ENCODE measurements at places on chromosomes 4 and X.

DNA sequence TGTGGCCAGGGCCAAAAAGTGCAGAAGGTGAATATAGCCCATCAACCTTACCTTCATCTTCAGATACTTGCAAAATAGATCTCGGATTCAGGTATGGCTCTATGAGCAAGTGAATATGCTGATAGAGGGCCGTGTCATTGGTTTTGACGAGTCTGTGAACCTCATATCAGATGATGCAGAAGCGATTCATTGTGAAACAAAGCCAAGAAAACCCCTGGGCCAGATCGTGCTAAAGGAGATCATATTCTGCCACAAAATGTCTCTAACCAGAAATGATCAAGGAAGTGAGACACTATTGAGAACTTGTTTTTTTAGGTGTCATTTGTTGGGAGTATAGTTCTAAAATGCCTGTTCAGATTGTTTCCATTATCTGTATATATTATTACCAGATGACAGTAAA is 48.3 kb downstream of the PDK3 start:
- DNase-seq, result no peak

- DNase-seq, result no peak
Observed at GRCh38 chr4:132958457-132959263, 190.4 kb upstream of the PCDH10 start.

- no peak for DNase-seq
Observed at GRCh38 chr4:37058826-37059225, 185.7 kb upstream of the NWD2 start.

- no peak for DNase-seq
Observed at GRCh38 chr4:143381189-143382118, 44.8 kb downstream of the GAB1 start.

DNA sequence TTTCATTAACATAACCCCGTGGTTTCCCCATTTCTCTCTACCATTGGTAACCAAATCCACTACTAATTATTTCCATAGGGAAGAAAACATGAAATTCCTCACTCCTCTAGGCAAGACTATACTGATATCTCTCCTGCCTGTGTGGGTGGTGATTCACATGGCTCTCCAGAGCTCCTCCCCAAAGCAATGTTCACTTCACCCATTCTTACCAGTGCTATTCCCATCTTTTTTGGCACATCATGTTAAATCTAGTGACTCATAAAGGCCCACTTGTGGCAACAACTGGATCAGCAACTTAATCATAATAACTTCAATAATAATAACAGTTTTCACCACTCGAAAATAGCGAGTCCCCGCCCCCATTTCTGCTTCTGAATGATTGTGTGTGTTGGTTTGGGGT is 6.1 kb upstream of the HCCS start:
- DNase-seq, result no peak

DNA sequence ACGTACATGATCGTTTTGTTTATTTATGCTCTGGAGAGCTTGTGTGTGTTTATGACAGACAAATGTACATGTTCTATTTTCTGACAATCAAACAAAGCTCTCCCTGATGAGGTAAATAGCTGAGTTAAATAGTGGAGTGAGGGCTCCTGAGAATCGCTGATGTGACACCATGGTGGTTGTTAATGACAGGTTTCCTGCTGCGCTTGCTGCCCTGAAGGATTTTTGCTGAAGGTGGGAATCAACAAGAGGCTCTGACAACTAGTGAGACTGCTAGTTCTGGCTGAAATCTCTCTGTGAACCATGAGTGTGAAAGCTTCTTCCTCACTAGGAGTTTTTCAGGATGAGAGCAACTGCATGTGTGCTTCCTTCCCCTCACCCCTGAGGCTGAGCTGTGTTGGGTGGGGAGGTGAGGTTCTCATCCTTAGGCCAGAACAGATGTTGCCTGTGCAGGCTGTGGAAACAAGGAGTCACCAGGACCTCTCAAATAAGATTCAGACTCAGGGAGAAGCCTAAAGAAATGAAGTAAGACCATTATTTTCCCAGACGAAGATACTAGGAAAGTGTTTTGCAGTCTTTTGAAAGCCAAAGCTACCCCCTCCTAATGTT is 173.4 kb upstream of the JADE1 start:
- no peak for DNase-seq

DNA sequence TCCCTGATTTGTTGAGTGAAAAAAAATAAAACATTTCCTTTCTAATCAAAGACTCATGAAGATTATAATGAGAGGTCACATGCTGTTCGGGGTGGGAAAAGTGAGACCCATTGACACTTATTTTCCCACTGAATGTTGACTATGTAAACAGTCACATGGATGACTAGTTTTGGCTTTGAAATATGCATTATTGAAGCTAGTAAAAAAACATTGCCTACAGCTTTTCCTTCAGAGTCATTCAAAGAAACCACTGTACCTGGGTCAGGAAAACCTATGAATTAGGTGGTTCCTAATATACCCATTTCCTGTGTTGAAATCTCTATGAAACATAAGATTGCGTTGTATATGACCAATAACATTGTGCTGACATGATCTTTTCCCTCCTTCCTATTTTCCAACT is 251.2 kb downstream of the CFAP299 start:
- no peak for DNase-seq

DNA sequence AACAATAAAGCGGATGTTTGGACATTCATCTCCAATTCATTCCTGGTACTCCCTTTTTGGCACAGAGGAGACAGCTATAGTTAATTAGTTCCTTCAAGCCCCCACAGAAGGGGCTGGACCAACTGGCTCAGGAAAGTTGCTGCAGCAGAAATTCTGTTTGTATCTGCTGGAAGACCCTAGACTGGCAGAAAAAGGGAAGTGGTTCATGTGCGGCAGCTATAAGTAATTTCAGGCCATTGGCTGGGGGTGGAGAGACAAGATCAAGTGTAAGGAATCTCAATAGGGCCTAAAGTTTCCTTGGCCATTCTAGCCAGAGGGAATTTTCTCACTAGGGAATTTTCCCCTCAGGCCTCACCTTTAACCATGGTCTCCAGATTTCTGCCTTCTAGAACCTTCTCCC is 89.9 kb upstream of the DHX15 start:
- no peak for DNase-seq

GRCh38 chr4:157687971-157688370 is 467.4 kb downstream of the GRIA2 start:
- no peak for DNase-seq

DNA sequence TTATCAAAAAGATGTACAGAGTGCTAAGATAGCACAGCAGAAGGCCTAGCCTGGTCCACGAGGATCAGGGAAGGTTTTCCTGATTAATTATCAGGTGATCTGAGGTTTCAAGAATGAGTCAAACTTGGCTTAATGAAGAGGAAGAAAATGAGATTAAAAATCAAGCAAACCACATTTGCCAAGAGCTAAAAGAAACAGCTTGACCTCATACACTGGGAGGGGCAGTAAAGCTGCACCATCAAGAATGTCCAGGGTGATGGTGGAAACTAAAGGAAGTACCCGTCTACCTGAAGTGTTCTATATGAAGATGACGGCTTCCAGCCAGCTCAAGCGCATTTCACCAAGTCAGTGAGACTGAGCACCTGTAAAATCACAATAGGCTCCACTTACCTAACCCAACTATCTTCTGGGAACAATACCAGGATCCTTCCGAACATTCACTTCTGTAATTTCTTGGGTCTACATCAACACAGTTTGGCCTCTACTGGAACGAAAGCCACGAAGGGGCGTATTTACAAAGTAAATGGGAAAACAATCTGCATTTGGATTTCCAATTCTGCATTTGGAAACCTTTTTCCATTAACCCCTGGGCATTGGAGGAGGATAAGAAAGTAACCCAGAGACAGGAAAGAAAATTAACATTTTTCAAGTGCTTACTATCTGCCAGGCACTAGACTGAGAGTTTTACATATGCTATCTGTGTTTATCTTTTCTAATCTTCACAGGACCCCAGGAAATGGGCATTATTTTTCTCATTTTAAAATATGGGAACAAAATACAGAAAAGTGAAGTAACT is 114.0 kb upstream of the DCLK2 start:
- DNase-seq, result no peak

GRCh38 chr4:187606581-187606980 is 389.0 kb upstream of the ZFP42 start:
- DNase-seq, result no peak

DNA sequence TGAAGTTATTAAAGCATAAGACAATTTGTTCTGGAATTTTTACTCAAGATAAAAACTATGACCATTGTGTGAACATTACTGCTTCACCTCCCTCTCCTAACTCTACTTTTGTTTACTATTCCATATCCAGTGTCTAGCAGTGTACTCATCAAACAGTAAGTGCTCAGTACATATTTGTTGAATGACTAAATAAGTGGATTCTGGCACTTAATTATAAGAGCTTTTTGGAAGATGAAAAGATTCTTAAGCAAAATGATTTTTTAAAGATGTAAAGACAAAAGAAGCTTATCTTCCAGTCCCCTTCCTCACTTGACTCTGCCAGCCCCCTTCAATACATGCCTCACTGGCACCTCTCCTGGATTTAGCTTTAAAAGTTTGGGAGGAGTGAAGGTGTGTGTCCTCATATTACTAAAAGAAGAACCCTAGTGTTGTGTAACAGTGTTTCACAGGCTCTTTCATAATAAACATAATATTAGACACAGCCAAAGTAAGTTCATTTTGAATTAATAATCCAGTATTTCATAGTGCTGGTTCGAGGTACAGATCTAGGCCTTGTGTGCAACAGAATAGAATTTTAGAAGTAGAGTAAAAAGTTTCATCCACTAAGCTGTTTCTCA is 53.0 kb downstream of the GAB1 start:
- DNase-seq, result no peak

DNA sequence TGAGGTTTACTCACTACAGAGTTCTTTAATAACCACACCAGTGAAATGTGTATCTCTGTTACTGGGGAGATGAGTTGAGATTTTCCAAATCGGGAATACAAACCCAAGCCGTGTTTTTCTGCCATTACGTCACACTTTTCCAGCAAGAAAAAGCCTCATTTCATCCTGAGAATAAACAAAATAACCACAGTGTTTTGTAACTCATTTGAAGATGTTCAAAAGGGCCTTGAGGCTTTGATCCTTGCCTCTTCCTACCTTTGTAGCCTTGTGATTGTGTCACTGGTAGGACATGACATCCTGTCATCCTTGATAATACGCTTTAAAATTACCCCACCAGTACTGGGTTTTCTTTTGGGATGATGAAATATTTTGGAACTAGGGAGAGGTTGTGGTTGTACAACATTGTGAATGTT is 2.9 kb downstream of the USP11 start:
- DNase-seq, result no peak

GRCh38 chr4:152572417-152573086 is 36.7 kb upstream of the FBXW7 start:
- DNase-seq, result no peak

GRCh38 chr4:125994024-125994423 is 679.3 kb downstream of the FAT4 start:
- DNase-seq, result no peak

DNA sequence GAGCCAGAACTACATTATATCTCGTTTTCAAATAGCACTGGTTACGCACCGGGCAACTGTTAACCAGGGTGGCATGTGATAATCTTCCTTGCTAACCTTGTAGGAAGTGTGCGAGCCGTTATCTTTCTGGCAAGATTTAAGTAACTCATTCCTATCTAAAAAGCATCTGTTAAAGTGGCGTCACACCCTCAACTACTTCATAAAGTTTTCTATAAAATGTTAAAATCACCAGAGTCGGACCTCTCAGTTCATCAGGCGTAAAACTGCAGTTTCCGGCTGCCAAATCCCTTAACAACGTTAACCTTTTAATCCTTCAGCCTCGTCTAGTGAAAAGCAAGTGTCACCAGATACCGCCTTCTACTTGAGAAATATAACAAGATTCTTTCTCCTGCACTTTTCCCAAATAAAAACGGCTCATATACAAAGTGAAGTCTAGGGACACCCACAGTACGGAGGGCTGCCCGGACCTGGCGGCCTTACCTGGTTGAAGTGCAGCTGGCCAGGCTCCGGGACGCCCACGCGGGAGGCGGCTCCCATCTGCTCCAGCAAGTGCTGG is 1.2 kb downstream of the SLC39A8 start:
- no peak for DNase-seq

DNA sequence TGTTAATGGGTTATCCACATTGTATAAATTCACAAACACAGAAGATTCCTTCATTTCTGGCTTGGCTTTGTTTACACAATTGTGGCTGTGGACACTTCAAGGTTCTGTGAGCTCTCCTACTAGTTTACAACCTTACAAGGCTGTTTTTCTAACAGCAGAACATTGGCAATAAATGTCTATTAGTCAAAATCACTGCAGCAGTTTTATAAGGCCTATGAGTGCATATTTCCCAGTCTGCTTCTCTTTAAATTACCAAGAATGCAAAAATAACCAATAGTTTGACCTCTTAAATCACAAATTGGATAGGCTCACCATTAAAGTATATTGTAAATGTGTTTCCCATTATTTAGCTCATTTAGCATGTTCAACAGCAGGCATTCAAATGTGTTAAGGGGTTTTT is 239.2 kb downstream of the DKK2 start:
- DNase-seq, result no peak

DNA sequence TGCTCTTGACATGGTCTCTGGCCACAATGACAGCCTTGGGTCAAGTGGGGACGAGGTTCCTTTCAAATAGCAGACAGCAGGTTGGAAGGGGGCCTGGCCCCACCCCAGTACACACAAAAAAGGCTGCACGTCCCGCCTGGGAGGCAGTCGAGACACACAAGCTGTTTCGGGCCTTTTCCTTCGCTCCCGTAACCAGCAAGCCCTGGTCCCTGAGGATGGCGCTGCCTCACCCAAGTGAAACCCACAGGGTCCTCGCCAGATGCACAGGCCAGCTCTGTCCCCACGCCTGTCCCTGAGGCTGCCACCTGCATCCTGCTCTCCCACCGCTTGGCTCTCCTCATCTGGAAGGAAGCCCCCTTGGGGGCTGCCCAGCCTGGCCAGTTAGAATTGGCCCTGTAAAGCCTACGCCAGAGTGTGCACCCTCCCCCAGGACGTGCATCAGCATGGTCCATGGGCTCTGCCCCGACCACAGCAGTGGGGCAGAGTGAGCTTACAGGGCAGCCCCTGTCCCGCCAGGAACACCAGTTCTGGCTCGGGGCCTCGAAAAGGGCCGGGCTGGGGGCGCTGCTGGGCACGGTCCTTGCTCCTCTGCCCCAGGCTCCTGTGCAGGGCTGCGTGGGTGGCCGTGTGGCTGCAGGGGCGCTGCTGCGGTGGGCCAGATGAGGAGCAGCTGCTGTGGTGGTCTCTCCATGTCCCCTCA is 2.0 kb downstream of the CPLX1 start:
- no peak for DNase-seq

DNA sequence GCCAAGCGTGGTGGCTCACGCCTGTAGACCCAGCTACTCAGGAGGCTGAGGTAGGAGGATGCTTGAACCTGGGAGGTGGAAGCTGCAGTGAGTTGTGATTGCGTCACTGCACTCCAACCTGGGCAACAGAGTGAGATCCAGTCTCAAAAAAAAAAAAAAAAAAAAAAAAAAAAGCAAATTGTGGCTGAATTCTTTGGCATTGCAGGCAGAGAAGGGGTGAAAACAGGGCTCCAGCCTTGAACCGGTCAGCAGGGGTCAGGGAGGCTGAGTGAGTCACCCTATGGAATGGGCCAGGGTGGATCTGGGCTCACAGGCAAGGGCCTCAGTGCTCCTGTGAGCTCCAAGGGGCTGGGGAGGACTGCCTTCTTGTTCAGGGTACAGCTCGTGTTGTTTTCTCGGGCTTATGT is 13.2 kb upstream of the FAM3A start:
- no peak for DNase-seq

GRCh38 chr4:138540056-138540800 is 298.1 kb upstream of the SLC7A11 start:
- no peak for DNase-seq

- DNase-seq, result no peak
Observed at GRCh38 chr4:100417565-100417964, 100.3 kb downstream of the EMCN start.

Data from activated naive CD8-positive, alpha-beta T cell treated with anti-CD3 and anti-CD28 coated beads, Interleukin-2, amount 10 ng/mL, durations not matched to agents 7 days and 5 days (primary cell).